Astrocyte of the cerebellum (primary cell): ENCODE measurements at places on chromosomes 13 and 19.

GRCh38 chr19:616747-617526 is 16.4 kb downstream of the POLRMT start:
- no peak for DNase-seq

- no peak for DNase-seq
These were observed 20.6 kb upstream of the WDR18 start for GRCh38 chr19:963486-963951.

DNA sequence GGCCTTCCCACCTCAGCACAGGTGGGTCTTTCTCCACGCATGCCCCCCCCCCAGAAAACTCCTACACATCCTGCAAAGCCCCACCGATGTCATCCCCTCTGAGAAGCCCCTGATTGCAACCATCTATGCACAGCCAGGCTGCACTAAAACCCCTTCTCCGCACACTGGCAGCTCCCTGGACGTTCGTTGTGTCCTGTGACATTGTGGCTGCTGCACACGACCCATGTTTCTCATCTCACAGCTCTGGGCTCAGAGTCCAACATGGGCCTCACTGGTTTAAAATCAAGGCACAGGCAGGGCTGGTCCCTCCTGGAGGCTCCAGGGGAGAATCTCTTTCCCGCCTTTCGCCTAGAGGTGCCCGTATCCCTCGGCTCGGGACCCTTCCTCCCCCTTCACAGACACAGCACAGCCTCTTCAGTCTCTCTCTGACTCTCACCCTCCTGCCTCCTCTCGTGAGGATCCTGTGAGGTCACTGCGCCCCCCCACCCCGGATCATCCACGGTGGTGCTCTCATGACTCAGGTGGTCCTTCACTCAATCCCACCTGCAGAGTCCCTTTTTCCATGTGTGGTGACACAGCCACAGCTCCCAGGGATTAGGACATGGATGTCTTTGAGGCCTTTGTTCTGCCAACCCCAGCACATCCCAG is 71.2 kb downstream of the GADD45B start:
- no peak for DNase-seq

DNA sequence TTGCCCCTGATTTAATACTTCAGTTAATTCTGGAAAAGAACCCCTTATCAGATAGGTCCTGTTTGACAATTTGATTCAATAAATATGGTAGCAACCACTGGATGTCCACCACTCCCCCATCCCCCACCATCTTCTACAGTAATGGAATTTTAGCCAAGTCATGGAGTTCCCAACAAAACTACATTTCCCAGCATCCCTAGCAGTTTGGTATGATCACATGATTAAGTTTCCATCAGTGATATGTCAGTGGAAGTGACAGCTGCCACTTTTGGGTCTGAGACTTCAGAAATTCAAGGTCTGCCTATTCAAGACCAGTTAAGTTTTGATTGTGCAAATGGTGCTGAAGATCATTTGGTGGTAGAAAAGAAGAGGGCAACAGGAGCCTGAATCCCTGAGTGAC is 85.5 kb downstream of the CACNA1A start:
- DNase-seq, result no peak

DNA sequence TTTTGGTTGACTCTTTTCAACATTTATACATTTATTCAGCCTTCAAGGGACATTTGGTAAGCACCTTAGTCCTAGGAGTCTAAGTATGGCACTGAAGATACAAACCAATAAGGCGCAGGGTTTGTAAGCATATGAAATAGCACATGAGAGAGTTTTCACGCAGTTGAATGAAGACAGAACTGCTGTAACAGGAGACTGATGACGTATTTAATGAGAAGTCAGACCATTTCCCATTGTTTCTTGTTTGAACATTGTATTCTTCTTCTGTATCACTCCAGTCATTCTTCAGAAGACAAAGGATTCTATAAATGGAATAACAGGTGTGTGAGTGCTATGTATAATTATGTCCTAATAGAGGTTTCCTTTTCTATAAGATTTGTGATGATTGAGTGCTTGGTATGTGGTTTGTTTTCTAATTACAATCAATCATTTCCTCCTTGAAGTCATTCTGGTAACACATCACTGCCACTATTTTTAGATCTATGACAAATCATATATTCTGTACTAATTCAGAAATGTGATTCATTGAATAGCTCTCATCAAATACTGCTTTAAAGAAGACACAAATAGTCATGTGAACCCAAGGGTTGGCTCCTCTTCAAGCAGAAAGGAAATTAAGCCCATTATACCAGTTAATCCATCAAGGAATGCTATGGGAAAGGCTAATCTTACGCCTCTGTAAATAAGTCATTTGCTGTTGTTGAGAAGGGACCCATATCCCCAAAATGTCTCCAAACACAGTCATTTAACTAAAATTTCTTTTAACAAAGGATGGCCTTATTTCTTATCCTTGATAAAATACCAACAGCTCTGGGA is 222.8 kb upstream of the NBEA start:
- DNase-seq, result no peak

DNA sequence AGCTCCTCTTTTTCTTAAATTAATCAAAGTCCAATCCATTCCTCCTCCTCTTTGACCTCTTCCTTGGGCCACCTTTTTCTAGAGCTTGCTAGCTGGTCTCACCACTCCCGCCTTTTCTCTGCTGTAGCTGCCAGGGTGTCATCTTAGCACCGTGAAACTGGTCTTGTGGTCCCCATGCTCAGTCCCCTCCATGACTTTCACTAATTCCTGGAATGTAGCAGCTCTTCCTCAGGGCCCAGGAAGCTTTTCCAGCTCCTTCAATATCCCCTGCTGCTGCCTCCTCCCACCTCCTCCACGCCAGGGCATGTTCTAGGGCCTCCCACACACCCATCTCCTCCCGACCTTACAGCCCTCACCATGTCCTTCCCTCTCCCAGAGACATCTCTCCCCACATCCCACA is 222.2 kb downstream of the MYO16 start:
- DNase-seq, result no peak

DNA sequence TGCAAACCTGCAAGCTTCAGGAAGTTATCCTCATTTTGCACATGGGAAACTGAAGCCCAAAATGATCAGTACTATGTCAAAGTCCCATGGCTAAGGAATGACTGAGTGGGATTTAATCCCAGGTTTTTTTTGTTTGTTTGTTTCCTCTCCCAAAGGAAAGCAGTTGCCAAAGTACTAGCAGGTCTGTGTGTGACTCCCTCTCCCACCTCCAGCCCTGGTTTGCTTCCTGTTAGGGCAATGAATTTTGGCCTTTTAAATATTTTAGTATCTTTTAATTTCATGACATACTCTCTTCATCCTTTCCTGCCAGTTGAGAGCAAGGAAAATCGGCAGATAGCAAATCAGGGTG is 134.1 kb upstream of the RNF113B start:
- no peak for DNase-seq

DNA sequence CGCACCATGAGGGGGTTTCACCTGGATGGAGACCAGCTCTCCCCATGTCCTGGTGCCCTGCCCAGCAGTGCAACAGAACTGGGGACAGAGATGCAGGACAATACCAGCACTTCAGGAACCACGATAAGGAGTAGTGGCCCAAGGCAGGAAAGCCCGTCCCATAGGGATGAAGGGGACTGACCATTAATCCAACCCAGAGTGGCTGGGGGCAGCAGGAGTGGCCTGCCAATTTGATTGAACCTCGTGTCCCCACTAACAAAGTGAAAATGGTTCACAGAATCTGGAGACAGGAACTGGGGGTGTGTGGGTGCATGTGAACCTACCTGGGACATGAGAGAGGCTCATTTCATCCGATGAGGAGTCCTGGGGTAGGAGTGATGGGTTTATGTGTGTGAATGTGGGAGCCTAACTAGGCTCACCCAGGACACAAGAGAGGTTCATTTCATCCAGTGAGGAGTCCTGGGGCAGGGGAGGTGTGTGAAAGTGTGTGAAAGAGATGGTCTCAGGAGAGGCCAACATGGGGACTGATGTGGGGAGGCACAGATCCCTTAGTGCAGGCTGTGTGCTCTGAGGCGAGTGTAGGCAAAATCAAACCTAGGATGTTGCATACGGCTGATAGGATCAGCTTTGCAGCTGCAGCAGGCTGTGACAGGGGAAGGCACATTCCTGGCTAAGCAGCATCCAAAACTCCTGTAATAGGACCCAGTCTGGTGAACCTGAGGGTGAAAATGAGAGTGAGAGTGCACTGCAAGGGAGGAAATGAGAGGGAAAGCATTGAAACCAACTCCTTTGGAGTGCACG is 98.2 kb downstream of the ZNF429 start:
- no peak for DNase-seq

- no peak for DNase-seq
These were observed 53.9 kb upstream of the MTIF3 start for GRCh38 chr13:27504128-27504867.

- DNase-seq, result no peak
These were observed 7.8 kb upstream of the SHFL start for GRCh38 chr19:10078329-10078728.

- peak; percentile 34 for DNase-seq
These were observed 19.0 kb downstream of the MRPS12 start for GRCh38 chr19:38949580-38950367.

DNA sequence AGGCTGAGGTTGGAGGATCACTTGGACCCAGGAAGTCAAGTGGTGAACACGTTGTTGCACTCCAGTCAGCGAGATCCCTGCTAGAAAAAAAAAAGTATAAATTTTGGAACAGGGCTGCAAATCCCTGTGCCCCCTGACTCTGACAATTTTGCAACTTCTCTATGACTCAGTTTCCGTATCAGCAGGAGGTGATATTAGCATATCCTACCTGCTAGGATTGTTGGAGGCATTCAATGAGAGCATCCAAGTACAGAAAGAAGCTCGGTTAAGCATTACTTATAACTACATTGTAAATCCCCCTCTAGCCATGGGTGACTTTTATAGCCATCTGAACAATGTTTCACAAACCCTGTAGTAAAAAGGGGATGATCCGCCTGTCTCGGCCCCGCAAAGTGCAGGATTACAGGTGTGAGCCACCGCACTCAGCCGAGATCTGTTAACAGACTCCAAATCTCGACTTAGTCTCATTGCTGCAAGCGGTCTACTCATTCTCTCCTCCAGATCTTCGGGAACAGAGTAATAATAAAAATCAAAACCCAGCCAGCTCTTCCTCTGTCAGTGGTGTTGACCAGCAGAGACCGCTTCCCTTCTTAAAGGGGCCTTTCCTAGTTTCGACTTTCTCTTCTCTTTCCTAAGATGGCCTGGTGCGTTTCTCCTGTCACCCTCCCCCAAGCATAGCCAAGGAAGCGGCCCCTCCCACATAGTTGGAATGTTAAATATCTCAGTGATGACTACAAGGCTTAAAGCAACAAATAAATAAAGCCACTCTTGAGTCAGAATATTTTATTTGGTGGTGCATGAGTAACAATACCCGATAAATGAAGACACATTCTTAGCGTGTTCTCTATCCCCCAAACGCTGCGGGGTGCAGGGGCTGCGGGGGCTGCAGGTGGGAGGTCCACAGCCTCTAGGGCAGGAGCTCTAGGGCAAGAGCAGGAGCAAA is 10.3 kb upstream of the BICRA start:
- peak; percentile 93 for DNase-seq

DNA sequence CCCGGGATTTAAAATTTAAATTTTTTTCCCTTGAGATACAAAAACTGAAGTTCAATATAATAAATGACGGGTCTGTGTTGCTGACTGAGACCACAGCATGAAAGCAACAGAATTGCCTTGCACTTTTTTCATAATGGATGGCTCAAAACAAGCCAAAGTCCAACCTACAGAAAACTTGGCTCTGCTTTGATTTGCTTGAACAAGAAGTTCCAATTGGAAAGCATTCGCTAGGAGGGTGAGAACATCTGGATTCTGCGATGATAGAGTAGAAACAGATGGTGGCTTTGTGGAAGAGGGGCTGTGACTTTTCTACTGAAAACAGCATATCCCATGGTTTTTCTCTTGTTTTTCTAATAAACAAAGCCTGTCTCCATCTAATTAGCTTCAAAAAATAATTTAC is 46.4 kb downstream of the THSD1 start:
- DNase-seq, result no peak

GRCh38 chr13:44244288-44244687 is 129.3 kb upstream of the SERP2 start:
- DNase-seq, result peak; percentile 76

GRCh38 chr13:33940898-33941297 is 122.9 kb downstream of the RFC3 start:
- DNase-seq, result no peak

- no peak for DNase-seq
These were observed 59.8 kb upstream of the RCBTB2 start for GRCh38 chr13:48592688-48593049.

- DNase-seq, result no peak
These were observed 28.9 kb downstream of the ARHGEF7 start for GRCh38 chr13:111143865-111144540.

DNA sequence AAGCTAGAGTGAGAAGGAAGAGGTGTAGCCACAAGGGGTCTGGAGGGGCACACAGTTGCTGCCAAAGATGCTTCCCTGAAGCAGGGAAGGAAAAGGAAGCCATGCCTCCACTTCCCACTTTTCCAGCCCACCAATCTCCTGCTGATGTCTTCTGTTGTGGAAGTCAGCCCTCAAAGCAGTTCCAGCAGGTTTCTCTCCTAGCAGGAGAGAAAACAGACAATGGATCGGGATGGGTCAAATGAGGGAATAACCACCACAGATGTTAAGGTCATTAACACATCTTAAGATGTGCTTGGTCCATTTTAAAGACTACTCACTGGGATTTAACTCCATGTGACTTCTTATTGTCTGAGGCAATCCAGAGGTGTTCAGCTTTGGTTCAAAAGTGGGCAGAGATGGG is 284.1 kb upstream of the SOX21 start:
- DNase-seq, result no peak

- no peak for DNase-seq
These were observed 257.0 kb downstream of the TSHZ3 start for GRCh38 chr19:31092274-31092673.

GRCh38 chr19:53792721-53793433 is 31.2 kb downstream of the NLRP12 start:
- peak; percentile 74 for DNase-seq

GRCh38 chr13:33323801-33324510 is 38.4 kb upstream of the STARD13 start:
- no peak for DNase-seq

DNA sequence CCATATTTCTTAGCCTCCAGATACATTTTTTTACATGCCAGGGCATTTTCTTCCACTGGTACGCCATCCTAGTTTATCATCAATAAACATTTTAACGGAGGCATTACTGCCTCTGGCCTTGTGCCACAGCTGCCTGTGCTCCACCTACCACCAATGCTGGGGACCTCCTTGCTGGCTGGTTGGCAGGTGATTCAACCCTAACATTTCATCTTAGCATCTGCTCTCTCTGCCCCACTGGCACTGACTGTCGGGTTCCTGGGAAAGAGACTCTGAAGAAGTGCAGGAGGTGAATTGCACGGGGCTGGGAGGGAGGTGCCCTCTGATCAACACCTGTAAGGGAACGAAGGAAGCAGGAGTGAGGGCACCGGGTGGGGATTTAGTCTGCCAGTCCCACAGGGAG is 51.4 kb upstream of the KCTD15 start:
- no peak for DNase-seq
